ENCODE measurements at places on chromosomes 2 and 18. TPM values are rescaled to one million over a fixed set of nuclear protein-coding genes. Genes with fewer than 3 reads are reported as not detected.

Gene COBLL1
- 3.0 TPM for total RNA-seq

GRCh38 chr2:47798631-47799030, 15.7 kb downstream of the MSH6 start:
- H3K4me1 ChIP-seq = no peaks in the 10 kb centered on the region
- H3K27ac ChIP-seq = no peak overlapping the region
- peaks cover 76% of the 10 kb centered on the region for H3K36me3 ChIP-seq
- no peaks in the 10 kb centered on the region for H3K27me3 ChIP-seq
- no peak overlapping the region for H3K4me3 ChIP-seq

DNA sequence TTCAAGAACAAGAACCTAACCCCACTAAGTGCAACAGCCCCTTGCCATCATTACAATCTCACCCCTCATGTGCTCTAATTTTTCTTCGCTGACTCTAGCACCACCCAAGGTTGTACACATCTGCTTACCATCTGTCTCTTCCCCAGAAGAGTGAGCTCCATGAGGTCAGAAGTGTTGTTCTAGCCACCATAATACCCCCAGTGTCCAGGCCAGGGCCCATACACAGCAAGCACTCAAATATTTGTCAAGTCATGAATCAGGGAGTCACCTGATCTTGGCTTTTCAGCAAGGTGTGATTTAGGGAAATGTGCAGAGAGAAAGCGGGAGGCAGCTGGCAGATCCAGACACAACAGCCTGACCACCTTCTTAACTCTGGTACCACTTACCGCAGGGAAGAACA, 5.7 kb downstream of the ERCC3 start:
- H3K36me3 ChIP-seq = peaks cover 91% of the 10 kb centered on the region
- no peak overlapping the region for H3K4me3 ChIP-seq
- DNase-seq = no peak
- H3K27ac ChIP-seq = no peak overlapping the region

- H3K4me1 ChIP-seq = no peaks in the 10 kb centered on the region
- H3K27me3 ChIP-seq = no peaks in the 10 kb centered on the region
- DNase-seq = no peak
- no peak overlapping the region for H3K27ac ChIP-seq
Measured at GRCh38 chr18:43372773-43373172, 95.5 kb upstream of the SYT4 start.

Gene GPR39
- 0.09 TPM for total RNA-seq

- H3K4me1 ChIP-seq = no peaks in the 10 kb centered on the region
- H3K27ac ChIP-seq = no peak overlapping the region
- no peaks in the 10 kb centered on the region for H3K27me3 ChIP-seq
- DNase-seq = no peak
- H3K36me3 ChIP-seq = no peaks in the 10 kb centered on the region
Measured at GRCh38 chr2:50125246-50125645, 906.7 kb downstream of the NRXN1 start.

DNA sequence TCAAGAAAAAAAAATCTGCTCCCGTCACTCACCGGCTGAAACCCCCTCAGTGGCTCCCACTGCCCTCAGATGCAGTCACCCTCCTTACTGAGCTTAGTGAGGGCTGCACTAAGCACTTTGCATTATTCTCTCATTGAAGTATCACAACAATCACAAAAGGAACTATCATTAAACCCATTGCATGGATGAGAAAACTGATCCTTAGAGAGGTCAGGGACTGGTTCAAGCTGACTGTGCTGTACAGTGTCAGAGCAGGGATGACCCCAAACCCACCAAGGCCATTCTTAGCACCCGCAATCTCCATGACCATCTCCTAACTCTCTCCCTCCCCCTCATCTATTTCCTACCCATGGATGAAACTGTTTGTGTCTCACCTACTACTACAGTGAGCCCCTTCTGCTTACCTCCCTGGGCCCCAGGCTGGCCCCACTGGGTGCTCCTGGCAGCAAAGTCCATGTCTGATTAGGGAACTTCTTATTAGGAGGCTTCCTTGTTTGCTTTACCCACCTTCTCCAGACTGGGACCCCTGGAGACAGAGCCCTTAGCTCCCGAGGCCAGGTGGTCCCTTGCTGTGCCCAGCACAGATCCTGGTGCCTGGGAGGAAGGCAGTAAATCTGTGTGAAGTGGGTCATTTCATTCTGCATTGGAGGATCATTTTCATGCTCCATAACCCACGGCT, 139.3 kb upstream of the ID2 start:
- no peak overlapping the region for H3K4me3 ChIP-seq
- no peaks in the 10 kb centered on the region for H3K36me3 ChIP-seq
- H3K27ac ChIP-seq = peak overlapping the region; percentile 55
- H3K4me1 ChIP-seq = peaks cover 96% of the 10 kb centered on the region
- DNase-seq = no peak

Gene IL37
- total RNA-seq = 0.09 TPM

GRCh38 chr2:42312106-42312505, 48.9 kb downstream of the COX7A2L start:
- peaks cover 12% of the 10 kb centered on the region for H3K36me3 ChIP-seq
- no peak overlapping the region for H3K4me3 ChIP-seq
- H3K4me1 ChIP-seq = no peaks in the 10 kb centered on the region
- H3K27me3 ChIP-seq = no peaks in the 10 kb centered on the region
- no peak overlapping the region for H3K27ac ChIP-seq

DNA sequence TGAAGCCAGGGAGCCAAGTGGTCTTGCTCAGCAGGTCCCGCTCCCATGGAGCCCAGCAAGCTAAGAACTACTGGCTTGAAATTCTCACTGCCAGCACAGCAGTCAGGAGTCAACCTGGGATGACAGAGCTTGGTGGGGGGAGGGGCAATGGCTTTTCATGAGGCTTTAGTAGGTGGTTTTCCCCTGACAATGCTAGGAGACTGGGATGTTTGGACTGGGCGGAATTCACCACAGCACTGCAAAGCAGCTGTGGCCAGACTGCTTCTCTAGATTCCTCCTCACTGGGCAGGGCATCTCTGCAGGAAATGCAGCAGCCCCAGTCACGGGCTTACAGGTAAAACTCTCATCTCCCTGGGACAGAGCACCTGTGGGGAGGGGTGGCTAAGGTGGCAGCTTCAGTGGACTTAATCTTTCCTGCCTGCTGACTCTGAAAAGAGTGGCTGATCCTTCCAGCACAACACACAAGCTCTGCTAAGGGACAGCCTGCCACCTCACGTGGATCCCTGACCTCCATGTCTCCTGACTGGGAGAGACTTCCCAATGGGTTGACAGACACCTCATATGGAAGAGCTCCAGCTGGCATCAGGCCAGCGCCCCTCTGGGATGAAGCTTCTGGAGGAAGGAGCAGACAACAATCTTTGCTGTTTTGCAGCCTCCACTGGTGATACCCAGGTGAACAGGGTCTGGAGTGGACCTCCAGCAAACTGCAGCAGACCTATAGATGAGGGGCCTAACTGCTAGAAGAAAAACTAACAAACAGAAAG, 349.7 kb upstream of the ST6GAL2 start:
- H3K4me3 ChIP-seq = no peak overlapping the region
- H3K27ac ChIP-seq = no peak overlapping the region
- H3K36me3 ChIP-seq = no peaks in the 10 kb centered on the region
- H3K4me1 ChIP-seq = no peaks in the 10 kb centered on the region

- H3K36me3 ChIP-seq = no peaks in the 10 kb centered on the region
- peaks cover 12% of the 10 kb centered on the region for H3K4me1 ChIP-seq
Measured at GRCh38 chr18:58670404-58671110, 708 bp upstream of the MALT1 start.

GRCh38 chr2:185526161-185526560, 212.4 kb upstream of the FSIP2 start:
- no peaks in the 10 kb centered on the region for H3K4me1 ChIP-seq
- no peak overlapping the region for H3K27ac ChIP-seq
- no peak for DNase-seq

DNA sequence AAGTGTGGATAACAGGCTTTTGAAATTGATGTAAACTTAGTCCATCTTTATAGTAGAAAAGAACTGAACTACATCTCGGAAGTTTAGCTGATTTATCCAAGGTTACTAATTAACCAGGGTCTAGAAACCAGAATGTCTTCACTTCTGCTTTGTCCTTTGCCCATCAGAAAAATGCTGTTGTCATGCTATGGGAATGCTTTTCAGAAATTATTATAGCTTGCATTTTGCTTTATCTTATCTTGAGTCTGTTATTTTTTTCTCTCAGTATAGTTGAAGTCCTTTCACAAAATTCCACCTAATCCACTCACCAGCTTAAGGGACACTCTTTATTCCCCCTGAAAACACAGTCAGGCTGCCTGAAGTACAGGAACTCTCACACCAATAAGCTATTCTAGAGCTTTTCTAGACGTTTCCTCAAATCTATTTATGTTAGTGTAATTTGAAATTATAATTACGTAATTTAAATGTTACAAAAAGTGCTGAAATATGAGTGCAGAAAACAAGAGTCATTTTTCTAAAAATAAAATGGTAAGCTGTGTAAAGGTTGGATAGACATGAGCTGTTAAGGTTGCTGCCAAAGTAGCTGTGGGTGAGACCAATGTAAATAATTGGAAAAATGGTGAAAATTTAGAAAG, 456.3 kb downstream of the TGIF1 start:
- no peaks in the 10 kb centered on the region for H3K27me3 ChIP-seq
- no peak for DNase-seq
- H3K27ac ChIP-seq = no peak overlapping the region

Gene AGXT
- total RNA-seq = 0.14 TPM

Gene NGEF
- 0.14 TPM for total RNA-seq

Gene KCNK3
- total RNA-seq = 0.05 TPM

Gene MFF
- total RNA-seq = 92.5 TPM

DNA sequence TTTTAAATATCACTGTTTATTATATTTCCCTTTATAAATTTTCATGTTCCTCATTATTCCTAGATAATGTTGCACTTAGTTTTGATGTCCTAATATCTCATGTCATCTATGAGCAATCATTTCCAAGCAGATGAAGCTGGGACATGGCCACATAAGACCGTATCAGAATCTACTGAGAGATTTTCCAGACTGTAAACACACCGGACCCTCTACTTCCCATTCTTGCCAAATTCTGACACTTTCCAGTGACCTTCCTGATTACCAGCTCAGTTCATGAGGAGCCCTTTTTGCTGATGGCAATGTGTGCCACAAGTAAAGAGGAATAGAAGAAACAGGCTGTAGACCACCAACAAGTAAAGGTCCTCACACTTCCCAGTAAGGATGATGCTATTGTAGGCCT, 20.3 kb upstream of the PDE1A start:
- H3K27me3 ChIP-seq = no peaks in the 10 kb centered on the region
- no peaks in the 10 kb centered on the region for H3K4me1 ChIP-seq
- H3K27ac ChIP-seq = no peak overlapping the region
- no peaks in the 10 kb centered on the region for H3K36me3 ChIP-seq
- DNase-seq = no peak
- H3K4me3 ChIP-seq = no peak overlapping the region

Gene MEP1B
- 0.19 TPM for total RNA-seq

Gene PRKAG3
- total RNA-seq = not detected

DNA sequence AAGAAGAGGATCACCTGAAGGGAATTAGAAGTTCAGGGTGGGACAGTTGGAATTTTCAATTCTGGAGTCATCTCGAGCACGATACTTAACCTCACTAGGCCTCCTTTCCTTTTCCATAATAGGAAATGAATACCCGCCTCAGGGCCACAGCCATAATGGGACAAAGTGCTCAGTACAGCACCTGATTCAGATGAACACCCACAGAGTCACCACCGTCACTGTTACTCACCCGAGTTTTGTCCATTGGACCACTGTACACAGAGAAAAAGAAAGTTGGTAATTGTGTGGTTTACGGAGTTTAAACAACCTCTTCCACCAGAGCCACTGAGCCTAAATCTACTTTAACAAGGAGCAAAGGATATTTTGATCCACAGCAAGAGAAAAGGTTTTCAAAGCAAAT, 122.0 kb upstream of the NDUFV2 start:
- no peaks in the 10 kb centered on the region for H3K4me1 ChIP-seq
- DNase-seq = no peak
- H3K27ac ChIP-seq = no peak overlapping the region
- H3K36me3 ChIP-seq = no peaks in the 10 kb centered on the region

GRCh38 chr2:212532585-212532984, 6.0 kb downstream of the ERBB4 start:
- H3K4me3 ChIP-seq = no peak overlapping the region
- H3K27ac ChIP-seq = no peak overlapping the region
- H3K4me1 ChIP-seq = no peaks in the 10 kb centered on the region
- peaks cover 24% of the 10 kb centered on the region for H3K27me3 ChIP-seq
- no peaks in the 10 kb centered on the region for H3K36me3 ChIP-seq

GRCh38 chr2:46981662-46982350, 66.2 kb upstream of the MCFD2 start:
- peaks cover 92% of the 10 kb centered on the region for H3K36me3 ChIP-seq
- H3K4me1 ChIP-seq = peaks cover 65% of the 10 kb centered on the region
- DNase-seq = no peak
- no peaks in the 10 kb centered on the region for H3K27me3 ChIP-seq

Gene SP100
- 69.2 TPM for total RNA-seq

GRCh38 chr2:36951027-36951518, 15.3 kb downstream of the STRN start:
- H3K4me3 ChIP-seq = no peak overlapping the region
- DNase-seq = no peak
- H3K36me3 ChIP-seq = peaks cover 2% of the 10 kb centered on the region

Gene CHRNG
- 0.57 TPM for total RNA-seq

- H3K4me1 ChIP-seq = no peaks in the 10 kb centered on the region
- no peaks in the 10 kb centered on the region for H3K36me3 ChIP-seq
- DNase-seq = no peak
- H3K27ac ChIP-seq = no peak overlapping the region
- H3K27me3 ChIP-seq = peaks cover 19% of the 10 kb centered on the region
Measured at GRCh38 chr2:176561706-176562105, 292.5 kb downstream of the MTX2 start.

Gene GAREM2
- 0.71 TPM for total RNA-seq

DNA sequence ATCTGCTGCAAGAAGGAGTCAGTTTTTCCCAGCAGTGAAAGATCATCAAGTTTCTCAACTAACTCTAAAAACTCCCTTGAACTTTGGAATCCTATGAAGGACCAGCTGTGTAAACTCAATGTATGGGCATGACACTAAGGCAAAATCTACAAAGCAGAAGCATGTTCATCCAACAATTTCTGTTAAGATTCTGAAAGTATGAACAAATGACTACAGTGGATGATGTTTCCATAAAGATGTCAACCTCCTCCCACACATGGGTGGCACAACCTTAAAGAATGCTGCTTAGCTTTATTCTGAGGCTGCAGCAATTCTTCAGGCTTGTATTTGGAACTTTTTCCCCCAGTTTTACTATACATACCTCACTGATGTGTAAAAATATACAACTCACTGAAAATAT, 47.2 kb downstream of the WDR33 start:
- peaks cover 69% of the 10 kb centered on the region for H3K36me3 ChIP-seq
- no peak overlapping the region for H3K4me3 ChIP-seq
- H3K4me1 ChIP-seq = no peaks in the 10 kb centered on the region

DNA sequence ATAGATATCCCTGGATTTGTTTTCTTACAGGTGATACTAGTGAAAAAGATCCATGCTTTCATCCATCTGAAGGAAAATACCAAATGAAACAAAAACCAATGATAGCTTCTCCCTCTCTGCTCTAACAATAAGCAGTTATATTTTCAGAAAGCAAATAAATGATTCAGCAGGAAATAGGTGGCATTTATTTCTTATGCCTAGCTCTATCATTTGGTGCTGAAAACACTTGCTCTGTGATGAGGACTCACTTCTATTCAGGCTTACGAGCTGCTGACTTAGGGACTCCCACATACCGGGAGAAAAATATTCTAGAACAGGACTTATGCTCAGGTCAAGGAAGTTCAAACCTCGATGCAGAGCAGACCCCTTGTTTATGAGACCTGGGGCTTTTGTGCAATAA, 142.6 kb downstream of the SETBP1 start:
- H3K36me3 ChIP-seq = no peaks in the 10 kb centered on the region
- no peak overlapping the region for H3K27ac ChIP-seq
- no peak for DNase-seq
- H3K4me1 ChIP-seq = peaks cover 4% of the 10 kb centered on the region

- H3K27ac ChIP-seq = no peak overlapping the region
- H3K4me1 ChIP-seq = no peaks in the 10 kb centered on the region
- peaks cover 17% of the 10 kb centered on the region for H3K27me3 ChIP-seq
- no peak for DNase-seq
Measured at GRCh38 chr2:205692104-205692503, 9.8 kb downstream of the NRP2 start.
